ENCODE measurements at places on chromosomes 3 and 15.

DNA sequence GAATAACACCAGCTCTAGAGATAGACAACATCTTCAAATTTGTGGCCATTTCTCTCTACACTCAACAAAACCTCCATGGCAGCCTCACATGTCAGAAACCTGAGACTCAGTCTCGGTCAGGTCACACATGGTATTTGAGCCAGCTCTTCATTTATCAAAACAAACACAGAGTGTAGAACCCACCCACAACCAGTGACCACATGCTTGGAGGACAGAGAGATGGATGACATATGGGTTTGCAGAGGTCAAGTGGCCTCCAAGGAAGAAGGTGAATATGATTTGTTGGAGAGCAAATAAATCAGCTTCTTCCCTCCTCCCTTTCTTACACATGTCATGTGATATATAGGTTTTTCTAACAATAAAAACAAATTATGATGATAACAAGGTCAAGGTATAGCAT is 278.1 kb upstream of the LRTM1 start:
- no peak for DNase-seq

DNA sequence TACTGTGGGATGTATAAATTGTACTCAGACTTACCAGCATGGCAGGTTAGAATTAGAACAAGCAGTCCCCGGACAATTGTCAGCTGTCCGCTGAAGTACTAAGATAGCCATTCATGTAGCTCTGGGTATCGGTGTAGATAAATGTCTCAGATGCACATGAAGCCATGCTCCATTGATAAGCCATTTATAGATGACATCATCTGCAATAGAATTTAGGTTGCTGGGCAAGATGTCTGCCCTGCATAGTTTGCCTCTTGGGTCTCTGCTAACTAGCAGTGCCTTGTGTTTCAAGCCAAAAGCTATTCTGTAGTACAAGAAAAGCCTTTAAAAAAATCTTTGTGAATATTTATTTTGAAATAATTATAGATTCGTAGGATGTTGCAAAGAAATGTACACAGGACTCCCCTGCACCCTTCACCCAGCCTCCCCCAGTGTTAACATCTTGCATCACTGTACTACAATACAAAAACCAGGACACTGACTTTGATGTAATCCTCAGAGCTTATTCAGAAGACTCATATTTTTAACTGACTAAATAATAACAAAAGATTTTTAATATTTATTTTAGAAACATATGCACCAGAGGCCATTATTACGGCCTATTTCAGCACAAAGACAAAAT is 220.6 kb upstream of the THRB start:
- DNase-seq: no peak

DNA sequence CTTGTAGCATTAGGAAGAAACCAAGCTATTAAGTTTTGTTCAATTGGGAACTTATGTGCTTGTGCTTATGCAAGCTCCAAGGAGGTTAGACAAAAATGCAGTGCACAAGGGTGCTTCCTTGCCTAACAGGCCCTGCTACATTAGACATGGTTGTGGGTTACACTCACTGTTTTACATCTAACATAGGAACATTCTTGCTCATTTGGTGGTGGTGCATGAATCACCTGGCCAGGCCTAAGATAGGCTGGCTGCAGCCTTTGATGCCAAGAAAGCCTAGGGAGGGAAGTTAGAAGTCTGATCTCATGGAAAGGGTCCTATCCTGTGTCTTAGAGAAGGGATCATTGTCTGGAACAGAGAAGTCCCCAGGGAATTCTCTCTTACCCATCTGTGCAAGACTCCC is 43.5 kb downstream of the CA12 start:
- DNase-seq: peak; percentile 53

DNA sequence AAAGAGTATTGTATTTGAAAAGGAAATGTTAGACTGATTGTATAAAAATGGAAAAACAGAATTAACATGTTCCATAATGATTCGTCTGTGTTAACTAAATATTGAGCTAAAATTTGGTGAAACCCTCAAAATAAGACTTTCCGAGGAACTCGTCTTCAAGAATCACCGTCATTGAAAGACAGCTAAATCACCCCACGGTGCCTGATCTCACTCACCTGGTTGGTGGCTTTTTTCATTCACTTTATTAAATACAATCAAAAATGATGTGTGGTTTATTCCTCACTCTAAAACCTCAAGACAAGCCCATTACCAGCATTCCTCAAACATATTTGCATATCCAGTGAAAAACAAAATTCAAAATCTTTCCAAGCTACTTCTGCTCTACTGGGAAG is 153.9 kb downstream of the FOXP1 start:
- DNase-seq: no peak

GRCh38 chr3:12648384-12648959 is 15.4 kb downstream of the RAF1 start:
- DNase-seq: no peak

GRCh38 chr3:79184251-79184650 is 583.5 kb downstream of the ROBO1 start:
- DNase-seq: no peak

Measured in fibroblast of skin of scalp (primary cell).